ENCODE measurements at places on chromosomes 2 and 18. TPM values are rescaled to one million over a fixed set of nuclear protein-coding genes. Genes with fewer than 3 reads are reported as not detected.
A peak's percentile ranks its signal among the peaks of the same experiment; 100 is the strongest.

The SERPINB3 gene
- not detected for total RNA-seq

DNA sequence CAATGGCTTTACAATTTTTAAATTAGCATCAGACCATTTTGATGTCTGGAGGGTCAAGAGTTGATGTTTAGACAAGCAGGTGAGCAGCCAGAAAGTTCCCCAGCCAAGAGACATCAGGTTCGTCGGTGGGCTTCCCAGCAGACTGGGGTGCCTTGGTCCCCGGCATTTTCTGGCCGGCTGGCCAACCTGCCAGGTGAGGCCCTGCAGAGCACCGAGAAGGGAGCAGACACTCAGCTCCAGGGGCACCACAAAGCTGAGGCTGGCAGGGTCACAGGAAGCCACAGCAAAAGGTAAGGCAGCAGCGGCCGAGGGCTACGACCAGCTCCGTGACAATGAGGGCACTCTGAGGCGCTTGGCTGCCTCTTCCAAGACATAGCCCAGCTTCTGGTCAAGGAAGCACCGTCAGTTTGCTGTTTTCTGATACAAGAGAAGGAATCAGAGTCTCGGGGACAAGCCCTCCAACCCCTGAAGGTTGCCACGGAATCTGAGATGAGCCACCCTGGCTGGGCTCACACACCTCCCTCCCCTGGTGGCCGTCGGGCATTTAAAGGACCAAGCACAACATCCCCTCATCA lies 229.0 kb downstream of the MGAT5 start:
- DNase-seq, result no peak

GRCh38 chr2:120132190-120132589 lies 91.0 kb downstream of the TMEM185B start:
- no peak for DNase-seq

The GLI2 gene
- total RNA-seq, result 9.8 TPM

The MGAT4A gene
- 63.8 TPM for total RNA-seq

- no peak for DNase-seq
Observed at GRCh38 chr2:159067971-159068370, 99.5 kb downstream of the TANC1 start.

GRCh38 chr18:41881285-41881684 lies 73.7 kb upstream of the PIK3C3 start:
- no peak for DNase-seq

- peak; percentile 77 for DNase-seq
Observed at GRCh38 chr2:113390124-113390849, 47.2 kb upstream of the ZNG1B start.

GRCh38 chr2:46610021-46610420 lies 130.7 kb downstream of the TMEM247 start:
- DNase-seq, result no peak

The RGPD4 gene
- total RNA-seq, result 0.08 TPM

DNA sequence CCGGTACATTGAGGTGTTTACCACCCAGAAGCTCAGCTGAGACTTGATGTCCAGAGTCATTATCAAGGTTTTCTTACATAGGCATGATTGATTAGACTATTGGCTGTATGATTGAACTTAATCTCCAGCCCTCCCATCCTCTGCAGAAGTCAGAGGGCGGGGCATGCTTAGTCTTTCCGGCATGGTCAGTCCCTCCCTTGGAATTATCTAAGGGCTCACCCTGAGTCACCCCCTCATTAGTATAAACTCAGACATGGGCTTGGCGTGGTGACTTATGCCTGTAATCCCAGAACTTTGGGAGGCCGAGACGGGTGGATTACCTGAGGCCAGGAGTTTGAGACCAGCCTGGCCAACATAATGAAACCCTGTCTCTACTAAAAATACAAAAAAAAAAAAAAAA lies 243.9 kb downstream of the VAPA start:
- DNase-seq, result no peak

The HTR2B gene
- total RNA-seq, result 0.44 TPM

- no peak for DNase-seq
Observed at GRCh38 chr2:25112113-25112512, 56.3 kb downstream of the POMC start.

DNA sequence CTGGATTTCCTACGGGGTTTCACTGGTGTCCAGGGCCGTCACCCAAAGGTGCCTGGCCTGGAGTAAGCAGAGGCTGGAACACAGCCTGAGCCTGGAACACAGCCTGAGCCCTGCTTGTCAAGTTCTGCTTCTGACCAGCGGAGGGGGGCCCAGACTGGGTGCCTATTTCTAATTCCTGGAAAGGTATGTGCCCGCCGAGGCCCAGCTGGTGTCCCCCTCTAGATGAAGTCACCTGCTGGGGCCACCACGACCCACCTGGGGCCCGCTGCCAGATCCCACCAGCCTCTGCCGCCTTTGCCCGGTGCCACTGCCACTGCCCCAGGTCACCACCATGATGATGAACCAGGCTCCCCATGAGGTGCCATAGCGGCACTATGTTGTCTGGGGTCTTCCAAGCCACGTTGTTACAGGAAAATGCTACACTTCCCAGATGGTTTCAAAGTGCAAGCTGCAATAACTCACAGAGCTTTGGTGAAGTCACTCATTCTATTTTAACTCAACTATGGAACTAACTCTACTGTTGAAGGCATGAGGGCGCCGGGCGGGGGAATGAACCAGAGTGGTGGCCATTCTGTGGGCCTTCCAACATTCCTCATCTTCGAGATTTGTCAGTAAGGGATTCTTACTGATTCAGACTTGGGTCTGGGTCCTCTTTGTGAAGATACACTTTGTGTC lies 40.9 kb upstream of the LAPTM4A start:
- DNase-seq, result no peak

DNA sequence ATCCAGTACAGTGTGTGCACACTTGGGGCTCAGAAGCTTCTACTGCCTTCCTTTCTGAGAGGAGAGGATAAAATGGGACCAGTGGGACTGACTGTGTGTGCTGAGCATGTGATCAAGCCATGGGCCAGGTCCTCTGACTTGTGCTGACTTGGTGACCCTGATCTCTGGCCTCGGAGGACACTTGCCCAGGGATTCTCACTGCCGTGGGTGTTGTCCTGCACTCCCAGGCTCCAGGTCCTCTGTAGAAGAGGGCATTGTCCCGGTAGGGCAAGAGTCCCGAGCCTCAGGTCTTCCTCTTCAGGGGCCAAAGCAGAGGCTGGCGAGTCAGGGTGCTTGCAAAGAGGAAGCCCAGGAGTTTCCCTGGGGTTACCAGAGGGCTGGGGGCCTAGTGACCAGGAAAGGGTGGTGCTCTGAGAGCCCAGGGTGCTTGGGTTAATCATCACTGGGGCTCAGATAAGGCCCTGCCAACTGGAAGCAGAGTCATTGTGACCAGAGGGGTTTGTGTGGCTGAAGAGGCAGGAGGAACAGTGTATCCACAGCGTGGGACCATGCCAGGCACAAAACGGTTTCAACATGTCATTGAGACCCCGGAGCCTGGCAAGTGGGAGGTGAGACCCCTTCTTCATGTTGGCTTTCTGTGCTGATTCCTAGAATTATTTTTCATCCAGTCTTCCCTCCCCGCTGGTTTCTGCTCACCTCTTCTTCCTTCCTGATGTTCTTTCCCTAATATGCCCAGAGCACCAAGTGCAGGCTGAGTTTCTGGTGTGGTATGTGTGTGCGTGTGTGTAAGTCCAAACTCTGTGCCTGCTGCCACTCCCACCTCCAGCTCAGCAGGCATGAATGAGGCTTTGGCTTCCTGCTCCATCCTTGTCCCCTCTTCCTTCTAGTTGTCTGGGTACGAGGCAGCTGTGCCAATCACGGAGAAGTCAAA lies at the start of gene GCKR:
Gene GCKR, plus strand, starts transcription at position 483 of the 931 bp plus-strand sequence. Its CDS starts 66 bp downstream, at position 549.
- DNase-seq, result no peak

The CXCR1 gene
- total RNA-seq, result not detected
